Liver (tissue), 10 donors: ENCODE measurements at places on chromosomes 11 and 22. TPM values are rescaled to one million over a fixed set of nuclear protein-coding genes. Genes with fewer than 3 reads are reported as not detected.

GRCh38 chr11:124760205-124760652, 1.9 kb downstream of the ESAM start:
- peak overlapping the region; percentile 15 for H3K4me3 ChIP-seq
- H3K27me3 ChIP-seq: no peaks in the 10 kb centered on the region
- peaks cover 39% of the 10 kb centered on the region for H3K4me1 ChIP-seq
- no peak for DNase-seq
- peak overlapping the region; percentile 84 for H3K27ac ChIP-seq

GRCh38 chr11:28268925-28269324, 160.7 kb downstream of the METTL15 start:
- H3K27ac ChIP-seq: no peak overlapping the region
- no peak for DNase-seq
- no peaks in the 10 kb centered on the region for H3K27me3 ChIP-seq
- no peak overlapping the region for H3K4me3 ChIP-seq
- no peaks in the 10 kb centered on the region for H3K36me3 ChIP-seq
- no peaks in the 10 kb centered on the region for H3K4me1 ChIP-seq

DNA sequence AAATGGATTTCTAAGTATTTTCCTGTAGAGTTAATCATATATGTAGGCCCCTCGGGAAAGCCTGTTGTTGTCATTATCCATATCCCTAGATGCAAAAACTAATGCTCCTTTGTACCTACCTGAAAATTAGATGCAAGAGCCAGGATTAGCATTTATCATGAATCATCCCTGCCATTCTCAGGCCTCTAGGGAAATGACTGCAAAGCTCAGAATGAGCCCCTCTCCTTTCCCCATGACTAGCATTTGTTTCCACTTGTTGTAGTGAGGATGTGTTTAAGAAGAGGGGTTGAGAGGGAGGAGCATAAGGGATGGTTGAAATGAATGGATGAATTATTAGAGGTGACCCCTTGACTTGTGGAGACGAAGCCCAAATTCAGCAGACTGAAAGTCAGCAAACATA, 537.9 kb downstream of the NTM start:
- H3K36me3 ChIP-seq: no peaks in the 10 kb centered on the region
- H3K4me1 ChIP-seq: peaks cover 8% of the 10 kb centered on the region
- peaks cover 19% of the 10 kb centered on the region for H3K27me3 ChIP-seq
- no peak for DNase-seq
- no peak overlapping the region for H3K4me3 ChIP-seq

- no peak overlapping the region for H3K4me3 ChIP-seq
- H3K36me3 ChIP-seq: no peaks in the 10 kb centered on the region
- H3K27ac ChIP-seq: no peak overlapping the region
- no peaks in the 10 kb centered on the region for H3K4me1 ChIP-seq
- H3K27me3 ChIP-seq: no peaks in the 10 kb centered on the region
Observed at GRCh38 chr11:74895340-74896116, 53.4 kb downstream of the XRRA1 start.

DNA sequence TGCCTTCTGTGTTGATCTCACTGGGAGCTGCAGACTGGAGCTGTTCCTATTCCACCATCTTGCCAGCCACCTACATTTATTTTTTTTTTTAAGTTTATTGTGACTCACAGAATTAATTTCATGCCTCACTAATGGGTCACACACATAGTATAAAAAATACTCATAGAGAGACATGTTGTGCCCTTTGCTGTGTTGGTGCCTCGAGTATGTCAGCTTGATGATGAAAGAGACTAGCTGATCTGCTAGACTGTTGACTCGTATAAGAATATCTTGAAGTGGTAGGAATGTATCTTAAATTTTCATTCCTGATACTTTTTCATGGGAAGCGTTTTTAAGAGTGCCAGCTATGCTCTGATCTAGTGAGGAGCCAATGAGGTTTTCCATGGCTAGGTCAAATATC, 28.6 kb upstream of the AMPD3 start:
- no peaks in the 10 kb centered on the region for H3K36me3 ChIP-seq
- H3K4me1 ChIP-seq: no peaks in the 10 kb centered on the region
- no peaks in the 10 kb centered on the region for H3K27me3 ChIP-seq
- no peak for DNase-seq
- H3K27ac ChIP-seq: no peak overlapping the region

DNA sequence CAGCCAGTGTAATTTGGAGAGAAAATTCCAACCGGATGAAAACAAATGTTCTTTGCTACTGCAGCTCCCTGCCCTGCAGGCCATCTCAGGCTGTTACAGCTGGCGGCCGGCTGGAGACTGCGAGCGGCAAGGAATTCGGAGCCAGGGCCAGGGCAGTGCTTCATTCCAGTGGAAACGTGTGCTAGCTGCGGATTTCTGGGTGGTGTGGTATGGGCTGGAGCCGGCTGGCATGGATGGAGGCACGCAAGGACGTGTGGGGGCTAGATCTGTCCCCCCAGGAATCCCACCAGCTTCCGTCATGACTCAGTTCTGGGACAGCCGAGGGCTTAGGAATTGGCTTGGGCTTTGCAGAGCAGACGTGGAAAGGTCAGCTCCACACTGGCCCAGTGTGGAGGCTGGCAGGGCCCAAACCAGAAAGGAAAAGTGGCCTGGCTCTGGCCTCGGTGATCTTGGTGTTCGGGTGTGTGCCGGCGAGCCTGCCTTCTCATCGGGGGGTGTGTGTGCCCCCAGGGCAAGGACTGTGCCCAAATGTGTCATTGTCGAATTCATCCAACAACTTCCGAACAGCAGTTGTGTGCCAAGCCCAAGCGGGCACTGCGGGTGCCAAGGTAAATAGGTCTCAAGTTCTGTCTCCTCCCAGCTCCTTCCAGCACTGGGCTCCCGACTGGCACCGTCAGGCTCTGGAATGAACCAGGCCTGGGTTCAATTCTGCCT, 48.1 kb upstream of the SHISAL1 start:
- no peak overlapping the region for H3K4me3 ChIP-seq
- H3K27ac ChIP-seq: peak overlapping the region; percentile 40
- no peak for DNase-seq
- H3K4me1 ChIP-seq: no peaks in the 10 kb centered on the region

GRCh38 chr11:38718049-38718448, 2120.0 kb upstream of the RAG2 start:
- no peaks in the 10 kb centered on the region for H3K27me3 ChIP-seq
- no peak overlapping the region for H3K4me3 ChIP-seq
- H3K36me3 ChIP-seq: no peaks in the 10 kb centered on the region
- no peak for DNase-seq
- no peak overlapping the region for H3K27ac ChIP-seq

LRRC74B gene
- total RNA-seq: not detected

HTR3B gene
- total RNA-seq: not detected

KCNA4 gene
- total RNA-seq: 0.59 TPM

CCDC89 gene
- 1.0 TPM for total RNA-seq
